ENCODE measurements at places on chromosomes 3 and 15.

GRCh38 chr15:72173864-72174550 lies 23.6 kb downstream of the GRAMD2A start:
- H3K36me3 ChIP-seq, result no peaks in the 10 kb centered on the region
- H3K4me1 ChIP-seq, result no peaks in the 10 kb centered on the region
- H3K27ac ChIP-seq, result no peak overlapping the region
- DNase-seq, result no peak

DNA sequence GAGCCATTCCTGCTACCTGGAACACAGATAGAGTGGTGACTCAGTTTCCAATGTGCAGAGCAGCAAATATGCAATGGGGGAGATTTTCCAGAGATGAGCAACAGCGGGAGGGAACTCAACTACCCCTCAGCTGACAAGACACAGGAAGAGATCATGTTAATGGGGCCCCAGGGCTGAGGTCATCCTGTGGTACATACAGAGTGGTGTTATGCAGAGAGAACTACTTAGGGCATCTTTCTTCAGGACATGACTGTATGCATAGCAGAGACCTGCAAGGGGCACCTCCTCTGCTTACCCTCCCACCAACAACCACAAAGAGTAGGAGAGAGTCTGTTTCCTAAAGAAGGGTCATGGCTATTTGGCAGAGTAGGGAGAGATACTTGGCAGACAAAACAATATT lies 6.8 kb upstream of the TBC1D5 start:
- peak overlapping the region; percentile 62 for H3K27ac ChIP-seq
- peak overlapping the region; percentile 80 for H3K4me3 ChIP-seq
- DNase-seq, result no peak
- H3K4me1 ChIP-seq, result peaks cover 32% of the 10 kb centered on the region
- H3K27me3 ChIP-seq, result no peaks in the 10 kb centered on the region
- no peaks in the 10 kb centered on the region for H3K36me3 ChIP-seq

GRCh38 chr3:188956839-188957489 lies 214.8 kb upstream of the TPRG1 start:
- H3K4me3 ChIP-seq, result no peak overlapping the region
- peaks cover 7% of the 10 kb centered on the region for H3K4me1 ChIP-seq
- no peaks in the 10 kb centered on the region for H3K36me3 ChIP-seq
- DNase-seq, result no peak

DNA sequence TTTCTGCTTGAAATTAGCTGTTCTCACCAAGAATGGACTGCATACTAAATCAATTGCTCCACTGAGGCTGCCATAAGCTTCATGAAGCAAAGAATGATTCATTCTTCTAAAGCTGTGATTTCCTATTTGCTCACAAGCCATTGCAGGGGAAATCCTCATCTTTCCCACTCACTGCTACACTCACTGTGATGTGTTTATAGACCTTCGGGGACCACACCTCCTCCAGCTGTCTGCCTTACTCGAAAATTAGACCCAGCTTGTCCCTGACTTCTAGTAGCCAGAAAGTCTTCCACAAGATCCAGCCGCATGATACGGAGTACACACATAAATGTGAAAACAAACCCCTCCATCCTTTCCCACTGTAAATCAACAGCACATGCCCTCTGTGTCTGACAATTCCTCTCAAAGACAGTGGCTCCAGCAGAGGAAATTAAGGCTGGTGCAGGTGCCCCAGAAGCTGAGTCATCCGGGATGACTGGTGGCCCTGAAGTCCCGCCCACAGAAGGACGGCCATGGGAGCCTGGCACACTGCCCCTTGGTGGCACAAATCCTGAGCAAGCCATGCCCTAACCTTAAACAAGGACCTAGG lies 172.0 kb downstream of the STT3B start:
- H3K27ac ChIP-seq, result peak overlapping the region; percentile 79
- peak overlapping the region; percentile 57 for H3K4me3 ChIP-seq
- DNase-seq, result no peak
- no peaks in the 10 kb centered on the region for H3K27me3 ChIP-seq
- peaks cover 46% of the 10 kb centered on the region for H3K4me1 ChIP-seq
- peaks cover 88% of the 10 kb centered on the region for H3K36me3 ChIP-seq

GRCh38 chr15:84647726-84648125 lies 6.4 kb downstream of the WDR73 start:
- peaks cover 11% of the 10 kb centered on the region for H3K4me1 ChIP-seq
- H3K27me3 ChIP-seq, result no peaks in the 10 kb centered on the region
- no peak for DNase-seq
- H3K27ac ChIP-seq, result no peak overlapping the region
- no peak overlapping the region for H3K4me3 ChIP-seq

- no peaks in the 10 kb centered on the region for H3K36me3 ChIP-seq
- no peaks in the 10 kb centered on the region for H3K27me3 ChIP-seq
- no peak for DNase-seq
- no peak overlapping the region for H3K4me3 ChIP-seq
- no peak overlapping the region for H3K27ac ChIP-seq
These were observed 74.7 kb downstream of the SPATA16 start for GRCh38 chr3:173066044-173067004.

- no peak for DNase-seq
- H3K36me3 ChIP-seq, result no peaks in the 10 kb centered on the region
- H3K4me3 ChIP-seq, result no peak overlapping the region
- peaks cover 6% of the 10 kb centered on the region for H3K27me3 ChIP-seq
These were observed 81.8 kb upstream of the THBS1 start for GRCh38 chr15:39499042-39499441.

DNA sequence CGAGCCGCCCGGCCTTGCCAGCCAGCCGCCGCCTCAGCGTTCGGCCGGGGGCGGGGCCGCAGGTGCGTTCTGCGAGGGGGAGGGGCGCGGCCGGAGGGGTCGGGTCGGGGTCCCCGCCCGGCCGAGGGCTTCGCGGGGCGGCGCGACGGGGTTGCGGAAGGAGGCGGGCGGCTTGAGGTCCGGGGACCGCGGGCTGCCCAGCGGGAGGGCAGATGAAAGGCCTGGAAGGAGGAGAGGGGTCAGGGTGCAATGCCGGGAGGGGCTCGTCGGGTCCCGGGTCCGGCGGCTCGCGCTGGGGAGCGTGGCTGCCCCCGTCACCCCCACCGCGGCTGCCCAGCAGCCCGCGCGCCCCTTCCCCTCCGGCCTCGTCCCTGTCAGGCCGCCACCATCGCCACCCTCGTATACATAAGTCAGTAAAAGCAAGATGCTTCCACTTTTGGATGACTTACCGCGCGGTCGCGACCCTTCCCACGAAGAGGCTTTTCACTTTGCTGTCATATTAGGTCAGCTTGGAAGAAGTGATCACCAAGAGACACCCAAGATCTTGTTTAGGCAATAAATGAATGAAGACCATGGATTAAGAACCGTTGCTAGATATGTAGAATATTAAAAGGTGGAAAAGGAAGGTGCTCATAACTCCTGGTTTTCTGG lies 620 bp upstream of the ANP32A start:
- peaks cover 21% of the 10 kb centered on the region for H3K36me3 ChIP-seq
- H3K27me3 ChIP-seq, result no peaks in the 10 kb centered on the region
- DNase-seq, result no peak
- peak overlapping the region; percentile 97 for H3K27ac ChIP-seq
- H3K4me3 ChIP-seq, result peak overlapping the region; percentile 97

- no peaks in the 10 kb centered on the region for H3K4me1 ChIP-seq
- H3K4me3 ChIP-seq, result no peak overlapping the region
- H3K36me3 ChIP-seq, result no peaks in the 10 kb centered on the region
- no peak for DNase-seq
- no peaks in the 10 kb centered on the region for H3K27me3 ChIP-seq
- no peak overlapping the region for H3K27ac ChIP-seq
These were observed 40.5 kb upstream of the CDV3 start for GRCh38 chr3:133532951-133533350.

GRCh38 chr3:193305356-193305755 lies 64.3 kb downstream of the PLAAT1 start:
- peaks cover 2% of the 10 kb centered on the region for H3K27me3 ChIP-seq
- H3K36me3 ChIP-seq, result no peaks in the 10 kb centered on the region
- no peak for DNase-seq
- no peak overlapping the region for H3K27ac ChIP-seq

Data from activated B cell treated with CpG ODN at 0.5 μM for 24 hours (primary cell).